Articular chondrocyte of knee joint (primary cell): ENCODE measurements at places on chromosomes 12 and 14. TPM values are rescaled to one million over a fixed set of nuclear protein-coding genes. Genes with fewer than 3 reads are reported as not detected.

Gene KRT3
- not detected in 2 replicates for total RNA-seq

Gene NFE2
- total RNA-seq, result 0.43 and 0.65 TPM in 2 replicates

Gene SLC25A47
- total RNA-seq, result not detected in 2 replicates

Gene TAS2R42
- total RNA-seq, result not detected in 2 replicates

Gene AQP2
- not detected in 2 replicates for total RNA-seq

Gene KITLG
- 14.9 and 26.3 TPM in 2 replicates for total RNA-seq

Gene SLC4A8
- total RNA-seq, result 4.1 and 6.3 TPM in 2 replicates

Gene HNF1A
- not detected in 2 replicates for total RNA-seq

Gene SIX6
- total RNA-seq, result not detected in 2 replicates

Gene CHD8
- total RNA-seq, result 57.4 and 60.1 TPM in 2 replicates

Gene LRRC10
- not detected in 2 replicates for total RNA-seq

Gene LRTM2
- not detected in 2 replicates for total RNA-seq

Gene BTBD6
- total RNA-seq, result 36.0 and 45.5 TPM in 2 replicates

Gene RNASE3
- total RNA-seq, result not detected in 2 replicates

Gene SMOC1
- total RNA-seq, result 50.8 and 96.4 TPM in 2 replicates

Gene DDN
- 0.11 and 0.13 TPM in 2 replicates for total RNA-seq

Gene TMEM63C
- not detected in 2 replicates for total RNA-seq

Gene SNRNP35
- 12.0 and 12.6 TPM in 2 replicates for total RNA-seq

Gene SLC6A13
- 0.32 TPM in 1 of 2 replicates, not detected in the other for total RNA-seq

Gene MYH7
- total RNA-seq, result not detected in 2 replicates

Gene GPR137C
- total RNA-seq, result 0.26 and 0.97 TPM in 2 replicates

Gene TCP11L2
- 54.2 and 65.3 TPM in 2 replicates for total RNA-seq

Gene INTS13
- 28.9 and 39.6 TPM in 2 replicates for total RNA-seq

Gene ZNF384
- 22.9 and 26.8 TPM in 2 replicates for total RNA-seq

Gene FAM181A
- not detected in 2 replicates for total RNA-seq

Gene FOXA1
- 0.11 TPM in 1 of 2 replicates, not detected in the other for total RNA-seq

Gene TAS2R9
- total RNA-seq, result 0.32 and 0.52 TPM in 2 replicates

Gene GAS2L3
- total RNA-seq, result 24.2 and 29.2 TPM in 2 replicates

Gene ITGB7
- total RNA-seq, result 1.3 and 4.1 TPM in 2 replicates

Gene MAP1LC3B2
- total RNA-seq, result 0.91 and 0.97 TPM in 2 replicates

Gene TMEM30B
- total RNA-seq, result 11.0 and 12.4 TPM in 2 replicates

Gene NTN4
- 116 and 160 TPM in 2 replicates for total RNA-seq

Gene GZMB
- total RNA-seq, result not detected in 2 replicates

Gene KERA
- total RNA-seq, result 0.11 TPM in 1 of 2 replicates, not detected in the other

Gene TBX3
- total RNA-seq, result 4.5 and 5.6 TPM in 2 replicates

Gene DBX2
- not detected in 2 replicates for total RNA-seq

Gene GUCY2C
- 0.11 TPM in 1 of 2 replicates, not detected in the other for total RNA-seq

Gene KRT75
- total RNA-seq, result 0.91 and 1.4 TPM in 2 replicates

Gene SRRM4
- total RNA-seq, result not detected in 2 replicates

Gene AHNAK2
- 138 and 152 TPM in 2 replicates for total RNA-seq

Gene LTBR
- 98.3 and 132 TPM in 2 replicates for total RNA-seq

Gene PLA2G1B
- not detected in 2 replicates for total RNA-seq

Gene TMPRSS12
- total RNA-seq, result not detected in 2 replicates

Gene DNAJC22
- 0.91 and 1.6 TPM in 2 replicates for total RNA-seq

Gene ANKRD52
- total RNA-seq, result 18.7 and 18.8 TPM in 2 replicates

Gene HVCN1
- 2.2 and 5.1 TPM in 2 replicates for total RNA-seq

Gene RIN3
- 9.7 and 13.3 TPM in 2 replicates for total RNA-seq

Gene DEGS2
- total RNA-seq, result under 0.01 and 0.13 TPM in 2 replicates

Gene GLT1D1
- 0.11 TPM in 1 of 2 replicates, not detected in the other for total RNA-seq

Gene TMEM179
- total RNA-seq, result 0.11 and 0.13 TPM in 2 replicates

Gene TRIM9
- 2.7 and 3.7 TPM in 2 replicates for total RNA-seq

Gene GSC
- 7.7 and 12.0 TPM in 2 replicates for total RNA-seq

Gene SLC6A12
- total RNA-seq, result not detected in 2 replicates

Gene UNG
- 17.2 and 25.2 TPM in 2 replicates for total RNA-seq

Gene TSPAN8
- 0.65 TPM in 2 replicates for total RNA-seq

Gene C12orf54
- total RNA-seq, result 0.22 TPM in 1 of 2 replicates, not detected in the other

Gene RNF212B
- not detected in 2 replicates for total RNA-seq
